ENCODE measurements at places on chromosomes 6 and 20.

DNA sequence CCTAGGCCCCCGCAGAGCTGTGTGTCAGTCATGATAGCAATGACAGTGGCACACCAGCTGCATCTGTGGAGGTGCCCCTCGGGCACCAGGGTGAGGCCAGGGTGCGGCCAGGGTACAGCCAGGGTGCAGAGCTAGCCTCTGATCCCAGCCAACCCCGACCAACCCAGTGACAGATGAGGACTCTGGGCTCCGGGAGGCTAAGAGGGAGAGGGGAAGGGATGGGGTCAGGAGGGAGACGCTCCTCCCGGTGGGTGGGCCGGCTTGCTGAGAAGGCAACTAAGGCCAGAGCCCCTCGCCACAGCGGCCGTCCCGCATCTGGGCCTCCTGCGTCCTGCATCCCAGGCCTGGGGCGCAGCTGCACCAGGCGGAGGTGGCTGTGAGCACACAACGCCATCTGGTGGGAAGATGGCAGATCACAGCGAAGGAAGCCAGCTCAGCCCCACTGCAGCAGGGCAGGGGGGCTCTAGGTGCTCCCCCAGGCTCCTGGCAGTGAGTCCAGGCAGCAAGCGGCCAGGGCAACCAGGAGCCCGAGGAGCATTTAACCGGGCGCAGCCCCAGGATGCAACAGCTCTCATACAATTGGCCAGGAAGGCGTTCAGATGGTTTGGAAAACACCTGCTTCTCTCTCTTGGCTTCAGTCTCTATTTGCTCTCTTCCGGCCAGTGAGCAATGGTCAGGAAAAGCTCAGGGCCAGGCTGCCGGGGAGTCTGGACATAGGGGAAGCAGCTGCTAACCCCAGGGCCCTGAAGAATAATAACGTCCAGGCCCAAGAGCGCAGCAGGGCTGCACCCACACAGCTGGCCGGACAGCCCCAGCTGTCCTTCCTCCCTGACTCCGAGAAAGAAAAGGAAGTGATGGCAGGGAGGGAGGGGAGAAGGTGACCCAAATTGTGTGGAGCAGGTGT lies 169.4 kb downstream of the TAF4 start:
- DNase-seq: peak; percentile 49

GRCh38 chr6:32074996-32075532 lies 34.1 kb downstream of the TNXB start:
- no peak for DNase-seq

DNA sequence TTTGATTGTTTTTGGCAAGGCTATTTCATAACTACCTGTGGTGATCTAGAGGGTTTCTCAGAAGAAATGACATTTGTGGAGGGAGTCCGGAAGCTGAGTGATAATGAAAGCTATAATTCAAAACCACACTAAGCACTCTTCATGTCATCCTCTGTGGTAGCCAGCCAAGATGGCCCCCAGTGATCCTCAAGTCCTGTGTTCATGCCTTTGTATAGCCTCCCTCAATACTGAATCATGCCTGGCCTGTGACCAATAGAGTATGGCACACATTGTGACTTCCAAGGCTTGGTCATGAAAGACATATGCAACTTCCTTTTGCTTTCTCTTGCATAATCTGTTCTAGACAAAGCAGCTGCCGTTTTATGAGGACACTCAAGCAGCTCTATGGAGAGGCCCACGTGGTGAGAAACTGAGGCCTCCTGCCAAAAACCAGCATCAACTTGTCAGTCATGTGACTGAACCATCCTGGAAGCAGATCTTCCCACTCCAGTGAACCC lies 12.8 kb upstream of the DNAAF9 start:
- no peak for DNase-seq

DNA sequence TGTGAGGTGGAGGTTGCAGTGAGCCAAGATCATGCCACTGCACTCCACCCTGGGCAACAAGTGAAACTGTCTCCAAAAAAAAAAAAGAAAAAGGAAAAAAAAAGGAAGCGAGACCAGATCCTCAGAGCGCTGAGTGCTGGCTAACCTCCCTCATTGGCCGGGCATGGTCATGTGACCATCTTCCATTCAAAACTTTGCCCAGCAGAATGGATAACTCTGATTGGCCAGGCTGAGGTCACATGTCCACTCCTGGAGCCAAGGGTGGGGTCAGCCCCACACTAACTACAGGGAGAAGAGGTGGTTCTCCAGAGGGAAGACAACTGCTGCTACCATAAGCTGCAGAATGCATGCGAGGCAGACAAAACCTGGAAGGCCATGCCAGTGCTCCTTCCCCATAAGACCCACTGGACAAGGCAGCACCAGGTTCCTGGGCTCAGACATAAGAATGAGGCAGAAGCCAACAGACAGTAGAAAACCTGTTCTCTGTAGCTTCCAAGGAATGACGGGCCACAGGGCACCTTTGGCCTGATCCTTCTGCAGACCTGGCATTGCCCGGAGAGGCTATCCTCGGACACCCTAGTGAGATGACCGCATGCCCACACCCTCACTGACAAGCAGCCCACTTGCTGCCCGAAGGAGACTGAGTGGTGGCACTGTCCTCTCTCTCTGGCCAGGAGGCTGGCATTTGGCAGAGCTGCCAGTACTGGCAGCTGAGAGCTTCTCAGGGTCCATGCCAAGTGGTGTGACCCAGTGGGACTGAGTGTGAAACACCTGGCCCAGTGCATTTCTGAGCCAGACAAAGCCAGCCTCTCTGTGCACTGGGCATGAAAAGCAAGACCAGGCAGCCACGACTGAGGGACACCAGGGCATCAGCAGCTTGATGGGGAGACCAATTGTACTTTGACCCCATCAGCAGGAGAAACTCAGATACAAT lies 311.9 kb upstream of the SULF2 start:
- no peak for DNase-seq

DNA sequence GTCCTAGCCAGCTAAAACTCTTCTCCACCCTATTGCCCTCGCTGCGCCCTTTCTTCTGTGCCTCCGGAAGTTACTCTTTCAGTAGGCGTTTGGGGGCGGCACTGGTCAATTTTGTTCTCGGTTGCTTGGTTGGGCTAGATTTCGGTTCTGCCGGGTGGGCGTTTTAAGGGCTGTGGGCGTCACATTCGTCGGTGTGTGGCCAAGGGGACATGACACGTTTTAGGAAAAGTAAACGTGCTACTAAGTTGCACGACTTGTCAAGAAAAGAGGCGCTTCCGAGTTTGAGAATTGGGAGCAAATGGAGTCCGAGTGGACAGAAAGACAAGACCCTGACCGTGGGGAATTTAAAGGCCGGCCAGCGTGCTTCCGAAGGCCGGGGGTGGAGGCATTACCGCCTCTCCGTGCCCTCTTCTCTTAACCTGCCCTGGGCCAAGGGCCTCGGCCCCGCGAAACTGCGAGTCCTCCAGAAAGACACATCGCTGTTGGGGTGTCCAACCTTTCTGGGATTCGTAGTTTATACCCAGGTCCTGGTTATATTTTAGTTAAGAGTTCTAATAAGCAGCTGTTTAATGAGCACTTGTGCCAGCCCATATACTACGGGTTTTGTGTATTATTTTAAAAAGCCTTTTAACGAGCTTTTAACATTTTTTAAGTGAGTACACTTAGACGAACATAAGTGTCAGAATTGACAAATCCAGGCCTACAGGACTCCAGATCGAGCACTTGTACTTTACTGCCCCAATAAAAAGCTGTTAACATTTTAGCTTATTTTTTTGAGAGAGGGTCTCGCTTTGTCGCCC lies 664 bp upstream of the BAG6 start:
- peak; percentile 99 for DNase-seq

DNA sequence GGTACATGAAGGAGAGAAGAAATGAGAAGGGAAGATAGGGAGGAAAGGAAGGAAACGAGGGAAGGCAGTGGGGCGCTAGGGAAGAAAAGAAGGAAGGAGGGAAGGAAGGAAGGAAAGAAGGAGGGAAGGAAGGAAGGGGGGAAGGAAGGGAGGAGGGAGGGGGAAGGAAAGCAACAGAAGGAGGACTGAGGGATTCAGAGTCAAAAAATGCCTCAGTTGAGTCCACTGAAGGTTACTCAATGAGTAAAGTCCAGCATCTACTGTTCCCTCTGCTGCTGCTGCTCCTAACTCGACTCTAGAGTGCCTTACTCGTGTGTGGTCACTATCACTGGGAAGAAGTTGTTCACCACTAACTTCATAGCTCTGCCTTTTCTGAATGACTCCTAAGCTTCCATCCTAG lies 33.8 kb downstream of the PHACTR1 start:
- no peak for DNase-seq

DNA sequence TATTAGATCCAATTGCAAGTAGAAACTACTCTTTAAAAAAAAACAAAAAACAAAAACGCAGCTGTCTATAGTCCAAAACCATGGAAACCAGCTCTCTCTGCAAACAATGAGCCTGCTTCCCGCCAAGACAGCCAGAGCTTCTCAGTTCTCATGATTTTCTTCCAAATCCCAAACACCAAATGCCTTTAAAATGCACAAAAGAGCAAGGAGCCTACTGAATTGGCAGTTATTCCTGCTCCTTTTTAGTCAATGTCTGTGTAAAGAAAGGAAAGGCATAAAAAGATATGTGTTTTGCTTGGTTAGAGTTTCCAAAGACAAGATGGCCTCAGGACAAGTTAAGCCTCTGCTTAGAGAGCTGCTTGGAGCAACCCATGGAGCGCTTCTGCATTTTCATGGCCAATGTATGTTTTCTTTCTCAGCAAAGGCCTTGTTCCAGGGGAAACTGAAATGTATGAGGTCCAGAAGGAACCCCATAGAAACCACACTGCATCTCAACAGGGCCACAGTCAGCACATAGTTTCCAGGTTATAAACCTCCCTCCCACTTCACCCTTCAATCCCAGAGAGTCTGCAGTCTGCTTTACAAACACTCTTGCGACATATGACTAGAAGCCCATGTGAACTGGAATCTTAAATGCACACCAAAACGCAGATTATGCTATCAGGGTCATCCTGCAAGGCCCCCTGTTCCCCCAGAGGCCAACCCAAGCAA lies 209.3 kb upstream of the TAB2 start:
- no peak for DNase-seq

DNA sequence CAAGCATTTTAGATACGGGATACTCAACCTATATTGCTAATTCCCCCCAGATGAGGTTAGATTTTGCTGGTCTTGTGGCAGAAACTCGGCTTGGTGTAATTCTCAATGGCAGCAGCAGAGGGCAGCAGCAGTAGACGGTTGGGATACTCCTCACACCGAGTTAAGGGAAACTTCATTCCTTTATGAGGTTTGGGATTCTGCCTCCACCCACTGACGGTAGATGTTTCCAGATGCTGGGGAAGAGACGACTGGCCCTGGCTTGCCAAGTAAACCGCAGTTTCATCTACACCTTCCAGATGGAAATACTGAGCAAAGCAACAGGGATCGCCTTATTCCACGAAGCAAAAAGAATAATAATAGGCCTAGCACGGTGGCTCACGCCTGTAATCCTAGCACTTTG lies 8.2 kb upstream of the TBC1D7 start:
- DNase-seq: peak; percentile 86

- DNase-seq: no peak
Measured at GRCh38 chr6:155738602-155739105, 283.0 kb upstream of the NOX3 start.

GRCh38 chr6:106534564-106534982 lies 94.7 kb downstream of the RTN4IP1 start:
- no peak for DNase-seq

DNA sequence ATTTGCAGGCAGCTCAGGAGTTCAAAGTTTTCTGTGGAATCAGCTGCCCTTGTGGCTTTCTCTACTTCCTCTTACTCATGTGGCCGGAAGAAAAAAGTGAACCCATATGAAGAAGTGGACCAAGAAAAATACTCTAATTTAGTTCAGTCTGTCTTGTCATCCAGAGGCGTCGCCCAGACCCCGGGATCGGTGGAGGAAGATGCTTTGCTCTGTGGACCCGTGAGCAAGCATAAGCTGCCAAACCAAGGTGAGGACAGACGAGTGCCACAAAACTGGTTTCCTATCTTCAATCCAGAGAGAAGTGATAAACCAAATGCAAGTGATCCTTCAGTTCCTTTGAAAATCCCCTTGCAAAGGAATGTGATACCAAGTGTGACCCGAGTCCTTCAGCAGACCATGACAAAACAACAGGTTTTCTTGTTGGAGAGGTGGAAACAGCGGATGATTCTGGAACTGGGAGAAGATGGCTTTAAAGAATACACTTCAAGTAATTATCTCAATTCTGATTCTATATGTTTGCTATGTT lies 1.1 kb downstream of the MGME1 start:
- peak; percentile 46 for DNase-seq

GRCh38 chr6:56851541-56852259 lies 103.2 kb upstream of the BEND6 start:
- DNase-seq: peak; percentile 94

DNA sequence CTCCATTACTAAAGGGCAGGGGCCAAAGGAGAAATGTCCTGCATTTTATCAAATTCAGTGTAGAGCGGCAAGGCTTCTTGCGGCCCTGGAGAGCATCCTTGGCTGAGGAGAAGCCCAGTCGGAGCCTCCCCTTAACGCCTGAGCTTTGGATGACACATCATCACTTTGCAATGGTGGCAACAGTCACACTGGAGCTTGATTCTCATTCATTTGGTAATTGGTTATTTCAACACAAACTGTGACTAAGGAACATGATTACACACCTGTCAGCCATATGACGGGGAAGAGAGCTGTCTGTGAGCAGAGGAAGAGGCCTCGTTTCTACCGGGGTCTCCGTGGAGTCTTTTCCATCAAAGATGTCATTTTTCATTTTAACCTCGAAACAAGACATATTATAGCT lies 81.4 kb downstream of the SOBP start:
- DNase-seq: peak; percentile 68

DNA sequence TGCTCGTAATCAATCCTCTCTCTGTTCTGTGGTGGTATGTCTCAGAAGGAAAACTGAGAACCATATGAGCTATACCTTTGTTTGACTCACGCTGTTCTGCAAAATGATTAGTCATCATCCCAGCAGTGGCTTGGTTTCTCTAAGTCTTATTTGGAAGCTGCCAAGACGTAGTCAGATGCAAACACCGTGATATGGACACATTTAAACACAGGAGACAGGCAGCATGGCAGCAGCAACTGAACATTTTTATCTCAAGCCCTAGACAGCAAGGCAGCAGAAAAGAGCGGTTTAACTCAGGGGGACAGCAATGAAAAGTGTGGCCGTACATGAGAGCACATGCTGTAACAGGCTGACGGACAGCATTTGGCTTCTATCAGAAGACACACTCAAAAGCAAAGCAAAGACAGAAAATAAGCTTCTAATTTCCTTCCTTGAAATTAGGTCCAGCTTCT lies 1295.1 kb downstream of the EPHA7 start:
- peak; percentile 7 for DNase-seq

GRCh38 chr20:3749689-3750531 lies 17.4 kb downstream of the HSPA12B start:
- DNase-seq: peak; percentile 30

- DNase-seq: no peak
Measured at GRCh38 chr20:24647713-24648112, 178.3 kb downstream of the SYNDIG1 start.

GRCh38 chr6:55969526-55969925 lies 94.1 kb upstream of the BMP5 start:
- no peak for DNase-seq

DNA sequence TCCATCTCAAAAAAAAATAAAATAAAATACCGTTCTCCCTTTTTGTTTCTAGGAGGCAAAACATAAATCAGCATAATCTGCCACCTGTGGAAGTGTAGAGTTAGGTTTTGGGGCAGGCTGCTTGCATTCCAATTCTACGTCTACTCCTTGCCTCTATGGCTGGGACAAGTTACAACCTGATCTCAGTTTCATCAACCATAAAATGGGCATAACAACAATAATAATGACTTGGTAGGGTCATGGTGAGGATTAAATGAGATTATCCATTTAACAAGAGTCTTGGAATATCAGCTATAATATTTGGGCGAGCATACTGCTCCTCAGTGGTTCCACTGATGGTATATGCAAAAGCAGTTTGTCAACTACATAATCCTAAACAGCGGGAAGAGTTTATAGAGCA lies 3.7 kb upstream of the RAE1 start:
- no peak for DNase-seq

All from NCI-H69 (cell line).